ENCODE measurements at places on chromosomes 7 and 10.

- no peak for DNase-seq
These were observed 291.3 kb downstream of the PTEN start for GRCh38 chr10:88154596-88155250.

GRCh38 chr7:154903083-154903731, 99.7 kb downstream of the PAXIP1 start:
- DNase-seq, result no peak

DNA sequence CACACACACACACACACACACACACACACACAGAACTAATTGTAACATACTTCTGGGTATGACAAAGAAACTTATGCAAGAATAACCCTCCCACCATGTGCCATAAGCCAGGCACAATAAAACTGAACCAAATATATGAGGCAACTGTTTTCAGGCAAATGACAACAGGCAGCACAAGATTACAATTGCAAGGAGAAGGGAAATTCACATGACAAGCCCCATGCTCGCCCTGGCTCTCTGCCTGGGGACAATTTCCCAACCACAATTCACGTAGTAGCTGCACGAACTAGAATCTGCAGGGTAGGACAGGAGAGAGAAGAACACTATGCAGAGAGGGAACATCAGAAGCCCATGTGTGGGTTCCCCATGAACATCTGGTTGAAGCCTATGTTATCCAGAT, 143.3 kb downstream of the CALN1 start:
- DNase-seq, result no peak

- DNase-seq, result no peak
These were observed 980 bp downstream of the ADAM8 start for GRCh38 chr10:133275684-133276092.

GRCh38 chr10:97207131-97207530, 21.4 kb upstream of the SLIT1 start:
- DNase-seq, result no peak

DNA sequence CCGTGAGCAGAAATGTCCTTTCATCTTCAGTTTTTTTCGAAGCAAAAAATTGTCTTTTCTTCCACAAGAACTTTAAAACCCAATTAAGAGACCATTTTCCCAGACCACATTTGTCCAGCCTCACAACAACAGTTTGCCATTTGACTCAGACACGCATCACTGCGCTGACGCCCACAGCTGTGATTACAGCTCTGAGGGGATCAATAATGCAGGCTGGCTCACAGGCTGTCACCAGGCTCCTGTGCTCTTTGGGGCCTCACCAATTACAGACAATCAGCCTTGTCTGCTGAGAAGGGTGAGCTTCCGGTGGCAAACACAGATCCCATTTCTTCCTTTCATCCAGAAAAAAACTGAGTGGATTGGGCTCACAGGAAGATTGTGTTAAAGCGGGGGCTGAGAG, 33.3 kb downstream of the DDC start:
- no peak for DNase-seq

DNA sequence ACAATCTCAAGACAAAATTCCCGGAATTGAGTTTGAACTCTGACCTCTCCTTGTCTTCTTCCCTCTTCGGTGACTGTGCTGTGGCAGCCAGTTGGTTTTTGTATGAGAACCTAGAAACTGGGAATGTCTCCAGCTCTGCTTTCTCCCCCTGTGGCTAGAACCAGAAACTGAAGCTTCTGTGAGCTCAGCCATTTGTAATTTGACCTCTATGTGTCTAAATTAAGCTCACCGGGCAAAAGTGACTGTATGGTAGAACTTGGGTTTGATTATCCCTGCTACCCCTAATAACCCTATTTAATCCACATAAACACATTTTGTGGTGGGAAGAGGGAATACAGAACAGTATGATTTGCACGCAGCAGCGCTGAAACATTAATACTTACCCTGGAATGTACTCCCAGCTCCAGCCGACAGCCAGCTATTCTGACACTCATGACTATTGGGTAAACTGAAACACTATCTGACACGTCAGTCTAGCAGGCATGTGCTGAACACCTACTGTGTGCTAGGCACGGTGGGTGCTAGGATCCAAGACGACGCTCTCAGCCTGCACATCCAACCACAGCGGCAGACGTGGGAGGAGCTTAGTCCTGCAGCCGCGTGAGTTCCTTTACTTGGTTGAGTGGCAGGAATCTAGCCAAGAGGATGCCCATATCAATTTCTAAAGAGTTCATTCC, 324.8 kb downstream of the SFMBT2 start:
- no peak for DNase-seq

DNA sequence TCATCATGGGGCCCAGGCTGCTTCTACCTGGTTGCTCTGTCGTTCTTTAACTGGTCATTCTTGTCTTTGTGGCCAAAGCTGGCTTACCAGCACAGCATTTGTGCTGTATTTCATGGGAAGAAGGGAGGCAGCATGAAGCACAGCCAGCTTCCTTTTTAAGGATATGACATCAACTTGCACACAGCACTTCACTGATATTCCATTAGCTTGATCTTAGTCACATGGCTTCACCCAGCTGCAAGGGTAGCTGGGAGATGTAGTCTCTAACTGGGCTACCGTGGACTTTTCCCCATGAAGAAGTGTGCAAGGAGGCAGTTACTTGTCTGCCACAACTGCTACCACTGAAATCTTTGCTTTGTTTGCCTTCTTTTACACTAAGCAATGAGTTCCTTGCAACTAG, 525.2 kb downstream of the LRMDA start:
- DNase-seq, result no peak

- DNase-seq, result no peak
These were observed 19.8 kb downstream of the KBTBD2 start for GRCh38 chr7:32871624-32872371.
